AG09319 (cell line): ENCODE measurements at places on chromosomes 3 and 15.

DNA sequence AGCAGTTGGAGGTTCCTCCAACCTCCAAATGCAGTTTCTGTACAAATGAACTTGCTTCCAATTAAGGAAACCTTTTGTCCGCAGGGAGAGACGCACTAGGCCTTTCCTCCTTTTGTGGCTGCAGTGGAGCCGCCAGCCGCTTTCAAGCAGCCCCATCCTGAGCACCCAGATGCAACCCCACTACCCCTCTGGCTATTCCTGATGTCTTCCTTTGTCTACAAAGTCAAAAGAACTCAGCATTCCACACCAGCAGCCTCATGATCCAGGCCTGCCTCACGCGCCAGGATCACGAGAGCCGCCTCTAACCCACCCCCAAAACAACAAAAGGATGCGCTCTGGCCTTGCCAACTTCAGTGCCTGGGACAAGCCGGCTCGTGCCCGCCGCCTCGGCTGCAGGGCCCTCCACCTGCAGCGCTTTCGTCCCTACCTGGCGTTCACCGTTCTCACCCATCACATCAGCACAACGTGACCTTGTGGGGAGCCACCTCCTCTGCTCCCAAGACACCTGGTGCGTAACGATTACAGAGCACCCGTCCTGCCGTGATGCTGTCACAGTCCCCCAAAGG lies 48.2 kb upstream of the MUC4 start:
- no peak for DNase-seq

- no peak for DNase-seq
Observed at GRCh38 chr15:40346579-40347558, 4.0 kb upstream of the PHGR1 start.

DNA sequence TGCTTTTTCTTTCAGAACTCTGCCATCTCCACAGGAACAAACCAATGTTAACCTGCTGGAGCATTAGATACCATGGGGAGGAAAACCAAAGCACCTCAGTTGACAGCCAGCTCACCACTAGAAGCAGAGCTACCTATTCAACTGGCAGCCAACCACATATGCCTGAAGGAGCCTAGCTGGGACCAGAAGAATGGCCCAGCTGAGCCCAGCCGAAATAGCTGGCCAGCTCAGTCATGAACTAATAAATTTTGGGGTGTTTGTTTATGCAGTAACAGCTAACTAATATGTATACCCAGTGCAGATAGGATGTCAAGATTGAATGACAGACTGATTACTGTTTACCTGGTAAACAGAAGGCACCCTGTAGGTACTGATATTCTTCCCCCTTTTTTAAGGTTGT lies 1117.5 kb downstream of the TBL1XR1 start:
- DNase-seq: no peak

- DNase-seq: no peak
Observed at GRCh38 chr3:12303993-12304392, 15.1 kb downstream of the PPARG start.

- DNase-seq: no peak
Observed at GRCh38 chr15:95210436-95210981, 979.1 kb downstream of the MCTP2 start.

DNA sequence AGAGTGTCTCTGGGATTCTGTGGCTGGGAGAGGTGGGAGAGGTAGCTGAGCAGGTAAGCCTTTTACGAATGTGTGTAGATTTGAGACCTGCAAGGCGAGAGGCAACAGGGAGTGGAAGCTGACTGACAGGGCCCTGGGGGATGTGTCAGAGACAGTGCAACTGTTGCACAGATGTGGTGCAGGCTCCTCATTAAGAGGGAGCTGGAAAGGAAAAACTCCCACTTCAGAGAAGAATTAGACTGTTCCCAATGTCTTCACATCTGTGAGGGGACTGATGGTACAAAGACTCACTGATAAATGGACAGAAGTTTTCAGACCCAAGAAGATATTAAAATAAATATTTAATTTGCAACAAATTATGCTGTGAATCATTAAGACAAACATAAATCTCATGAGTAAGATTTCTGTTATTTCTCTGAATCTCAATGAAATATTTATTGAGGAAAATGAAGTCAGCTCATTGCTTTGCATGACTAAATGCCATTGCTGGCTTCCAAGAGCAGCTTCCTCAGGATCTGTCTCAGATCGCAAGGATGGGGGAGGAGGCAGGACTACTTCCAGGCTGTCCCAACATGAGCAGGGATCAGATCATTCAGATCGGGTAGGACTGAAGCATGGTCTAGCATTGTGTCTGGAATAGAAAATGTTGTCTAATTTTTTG lies 127.3 kb upstream of the ROPN1 start:
- no peak for DNase-seq

DNA sequence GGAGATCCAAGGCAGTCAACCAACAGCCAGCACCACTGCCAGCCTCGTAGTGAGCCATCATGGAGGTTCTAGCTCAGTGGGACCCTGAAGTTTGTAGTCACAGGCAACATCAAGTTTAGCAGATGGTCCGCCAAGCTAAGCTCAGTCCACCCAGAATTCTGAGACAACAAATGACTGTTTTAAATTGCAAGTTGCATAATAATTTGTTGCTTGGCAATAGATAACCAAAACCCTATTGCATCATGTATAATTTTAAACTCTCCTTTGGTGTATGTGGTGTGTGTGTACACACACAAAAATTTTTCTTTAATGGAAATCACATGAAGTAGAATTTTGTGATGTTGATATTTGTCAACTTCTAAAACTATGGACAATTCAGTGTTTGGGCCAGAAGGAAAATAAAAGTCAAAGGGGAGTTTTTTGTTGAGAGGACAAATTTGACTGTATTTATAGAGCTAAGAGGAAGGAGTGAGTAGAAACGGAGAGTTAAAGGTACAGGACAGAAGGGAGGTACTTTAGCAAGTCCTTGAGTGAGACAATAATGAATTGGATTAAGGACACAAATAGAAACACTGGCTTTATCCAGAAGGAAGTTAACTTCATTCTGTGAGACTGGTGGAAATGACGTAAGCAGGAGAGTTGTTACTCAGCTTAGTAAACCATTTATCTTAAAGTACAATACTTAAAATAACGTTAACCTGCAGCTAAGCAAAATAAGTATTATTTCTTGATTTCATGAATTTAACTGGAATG lies 83.6 kb downstream of the NCEH1 start:
- DNase-seq: peak; percentile 64

DNA sequence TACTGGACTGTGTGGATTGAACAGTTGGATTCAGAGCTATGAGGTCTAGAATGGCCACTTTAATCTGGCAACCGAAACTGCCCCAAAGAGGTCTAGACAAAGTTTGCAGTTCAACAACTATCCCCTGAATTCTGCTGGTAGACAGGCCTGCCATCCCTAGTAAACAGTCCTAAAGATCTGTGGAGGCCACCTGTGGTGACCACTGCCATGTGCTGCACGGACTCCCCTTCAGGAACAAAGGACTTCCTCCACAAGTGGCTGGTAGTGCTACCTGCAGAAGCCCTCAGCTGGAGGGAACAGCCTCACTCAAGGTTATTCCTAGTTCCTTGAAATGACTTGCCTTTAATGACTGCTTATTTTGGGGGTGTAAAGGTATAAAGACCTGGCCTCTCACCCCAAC lies 6.1 kb downstream of the TNFAIP8L3 start:
- no peak for DNase-seq
